ENCODE measurements at places on chromosomes 4 and X.

DNA sequence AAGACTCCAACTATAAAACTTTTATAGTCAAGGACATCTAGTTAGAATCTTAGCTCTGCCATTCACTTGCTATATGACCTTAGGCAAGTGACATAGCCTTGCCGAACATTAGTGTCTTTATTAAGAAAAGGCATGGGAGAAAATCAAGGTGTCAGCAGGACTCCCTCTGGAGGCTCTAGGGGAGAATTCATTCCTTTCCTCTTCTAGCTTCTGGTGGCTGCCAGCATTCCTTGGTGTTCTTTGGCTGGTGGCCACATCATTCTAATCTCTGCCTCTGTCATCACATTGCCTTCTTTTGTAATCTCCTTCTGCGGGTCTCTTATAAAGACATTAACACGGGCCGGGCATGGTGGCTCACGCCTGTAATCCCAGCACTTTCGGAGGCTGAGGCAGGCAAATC lies 99.8 kb downstream of the PPP1R2C start:
- DNase-seq = no peak

- no peak for DNase-seq
These were observed 139.0 kb downstream of the DCK start for GRCh38 chr4:71132486-71132885.

GRCh38 chr4:159098482-159099127 lies 4.3 kb upstream of the RAPGEF2 start:
- no peak for DNase-seq

GRCh38 chr4:33080275-33080674 lies 2360.1 kb downstream of the PCDH7 start:
- no peak for DNase-seq

- no peak for DNase-seq
These were observed 15.5 kb upstream of the HSD17B10 start for GRCh38 chrX:53449632-53450031.

DNA sequence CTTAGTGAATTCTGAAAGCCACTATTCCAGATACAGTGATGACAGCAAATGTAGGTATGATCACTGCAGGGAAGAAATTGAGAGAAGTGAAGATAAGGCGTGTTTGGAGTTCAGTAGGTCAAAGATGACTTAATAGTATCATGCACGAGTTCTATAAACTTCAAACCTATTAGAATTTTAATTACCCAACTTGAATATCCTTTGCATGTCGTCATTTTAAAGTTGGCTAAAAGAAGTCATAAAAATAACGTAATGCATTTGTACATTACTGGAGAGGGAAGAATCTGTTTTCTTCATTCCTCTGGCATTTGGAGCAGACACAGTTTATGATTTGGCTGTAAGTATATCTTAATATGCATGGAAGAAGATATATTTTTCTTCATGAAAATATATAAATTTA lies 68.6 kb upstream of the MXRA5 start:
- DNase-seq = no peak
